HT-29 (cell line): ENCODE measurements at places on chromosomes 12 and 14. TPM values are rescaled to one million over a fixed set of nuclear protein-coding genes. Genes with fewer than 3 reads are reported as not detected.

GRCh38 chr14:79201564-79202207 is 1009.6 kb downstream of the DIO2 start:
- no peak for DNase-seq

- DNase-seq, result no peak
Measured at GRCh38 chr14:29821661-29822429, 105.8 kb downstream of the PRKD1 start.

IGF1 gene
- not detected in 2 replicates for total RNA-seq

DNA sequence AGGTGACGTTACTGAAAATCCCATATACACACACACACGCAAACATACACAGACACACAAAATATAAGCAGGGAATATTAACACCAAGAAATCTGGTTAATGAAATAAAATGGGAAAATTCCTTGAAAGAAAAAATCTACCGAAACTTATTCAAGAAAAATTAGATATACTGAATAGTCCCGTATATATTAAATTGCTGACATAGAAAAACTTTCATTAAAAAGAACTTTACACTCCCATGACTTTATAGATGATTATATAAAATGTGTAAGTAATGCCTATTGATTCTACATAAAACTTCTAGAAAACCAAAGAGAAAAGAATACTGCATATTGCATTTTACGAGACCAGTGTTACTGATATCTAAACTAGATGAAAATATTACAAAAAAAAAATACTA is 803.2 kb downstream of the SLC16A7 start:
- DNase-seq, result no peak

- no peak for DNase-seq
Measured at GRCh38 chr12:108333898-108334699, 5.0 kb downstream of the CMKLR1 start.

DNA sequence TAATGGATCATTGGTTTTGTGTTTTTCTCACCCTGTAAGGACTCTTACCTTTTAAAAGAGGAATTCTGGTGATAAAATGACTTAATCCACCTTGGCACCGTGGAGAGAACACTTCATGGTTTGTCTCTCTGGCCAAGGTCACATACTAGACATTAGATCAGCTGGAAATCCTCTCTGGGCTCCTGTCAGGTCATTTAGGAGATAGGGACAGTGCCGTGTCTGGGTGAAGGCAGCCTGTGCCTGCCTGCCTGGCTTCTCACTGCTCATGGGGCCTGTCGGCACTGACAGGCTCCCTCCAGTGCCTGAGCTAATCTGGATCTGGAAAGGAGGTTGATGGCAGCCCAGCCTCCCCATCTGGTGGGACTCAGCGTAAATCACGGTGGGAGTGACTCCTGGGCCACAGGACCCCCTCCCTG is 5.7 kb downstream of the CRADD start:
- DNase-seq, result no peak

DNA sequence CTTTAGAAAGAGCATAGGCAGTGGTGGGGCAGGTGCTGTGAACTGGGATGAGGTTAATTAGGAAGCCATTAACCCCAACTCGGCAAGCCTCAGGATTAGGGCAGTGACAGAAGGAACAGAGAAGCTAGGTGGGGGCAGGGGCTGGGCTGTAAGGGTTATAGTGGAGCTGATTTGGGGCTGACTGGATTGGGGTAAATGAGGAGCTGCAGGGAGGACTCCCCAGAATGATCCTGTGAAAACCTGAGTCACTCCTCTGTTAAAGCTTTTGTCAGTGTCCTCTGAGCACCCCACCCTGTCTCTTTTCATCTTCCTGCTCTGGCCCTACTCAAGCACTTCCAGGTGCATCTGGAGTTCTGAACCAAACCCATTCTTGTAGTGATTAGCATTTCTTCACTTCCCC is 4.4 kb downstream of the KLC1 start:
- DNase-seq, result no peak

DNA sequence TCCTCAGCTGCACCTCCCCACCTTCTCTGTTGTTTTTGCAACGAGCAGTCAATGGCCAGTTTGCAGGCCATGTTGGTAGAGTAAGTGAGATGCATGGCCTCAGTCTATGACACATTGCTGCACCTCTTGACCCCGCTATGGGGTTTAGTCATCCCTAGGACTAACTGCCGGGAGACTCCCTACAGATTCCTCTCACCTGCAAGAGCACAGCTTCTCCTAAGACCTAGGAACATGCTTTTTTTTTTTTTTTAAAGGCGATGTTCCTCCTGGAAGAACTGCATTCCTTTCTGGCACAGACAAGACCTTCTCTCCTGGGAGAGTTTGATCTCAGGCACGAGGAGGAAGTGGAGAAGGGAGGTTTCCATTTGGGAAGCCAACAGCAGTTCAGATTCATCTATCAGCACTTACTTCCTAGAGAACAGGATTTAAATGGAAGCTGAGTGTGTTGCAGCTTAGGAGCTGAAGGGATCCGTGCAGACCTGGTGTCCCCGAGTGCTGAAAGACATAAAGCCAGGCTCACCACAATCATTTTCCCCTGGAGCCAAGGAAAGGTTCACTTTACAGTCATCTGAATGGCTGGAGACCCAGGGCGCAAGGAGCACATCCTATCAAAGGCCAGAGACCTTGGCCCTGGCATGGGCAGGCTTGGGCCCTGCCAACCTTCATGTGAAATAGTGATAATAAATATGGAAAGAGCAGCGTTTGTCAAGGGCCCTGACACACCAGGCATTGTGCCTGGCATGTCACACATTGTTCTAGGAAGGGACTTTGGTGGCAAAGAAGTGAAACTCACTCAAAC is 104.1 kb downstream of the LGMN start:
- DNase-seq, result peak; percentile 1

GRCh38 chr14:58243790-58244555 is 670 bp upstream of the PSMA3 start:
- DNase-seq, result no peak

NPAS3 gene
- total RNA-seq, result not detected in 2 replicates

SIX1 gene
- 0.05 TPM in 1 of 2 replicates, not detected in the other for total RNA-seq

GRCh38 chr14:100857233-100857922 is 31.5 kb downstream of the MEG3 start:
- no peak for DNase-seq

PLEKHH1 gene
- total RNA-seq, result 11.0 and 12.7 TPM in 2 replicates

USP44 gene
- not detected in 2 replicates for total RNA-seq

KLRC1 gene
- 0.29 TPM in 1 of 2 replicates, not detected in the other for total RNA-seq

DNA sequence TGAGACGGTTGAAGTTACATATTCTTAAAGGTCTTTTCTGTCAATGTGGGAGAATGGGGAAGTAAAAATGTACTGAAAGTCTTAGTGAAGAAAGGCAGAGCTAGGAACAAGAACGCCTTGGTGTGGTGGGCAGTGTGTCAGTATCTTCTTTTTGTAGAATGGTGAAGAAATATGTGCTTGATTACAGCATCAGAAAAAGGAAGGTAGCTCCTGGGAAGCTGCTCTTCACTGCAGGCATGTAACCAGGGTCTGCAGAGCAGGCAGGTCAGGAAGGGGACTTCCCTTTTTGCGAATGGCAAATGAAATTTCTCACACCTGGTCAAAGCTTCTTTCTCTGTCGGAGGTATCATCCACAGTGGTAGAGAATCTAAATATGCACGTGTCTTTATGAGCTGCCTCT is 226.2 kb downstream of the ADAMTS20 start:
- DNase-seq, result no peak

DNA sequence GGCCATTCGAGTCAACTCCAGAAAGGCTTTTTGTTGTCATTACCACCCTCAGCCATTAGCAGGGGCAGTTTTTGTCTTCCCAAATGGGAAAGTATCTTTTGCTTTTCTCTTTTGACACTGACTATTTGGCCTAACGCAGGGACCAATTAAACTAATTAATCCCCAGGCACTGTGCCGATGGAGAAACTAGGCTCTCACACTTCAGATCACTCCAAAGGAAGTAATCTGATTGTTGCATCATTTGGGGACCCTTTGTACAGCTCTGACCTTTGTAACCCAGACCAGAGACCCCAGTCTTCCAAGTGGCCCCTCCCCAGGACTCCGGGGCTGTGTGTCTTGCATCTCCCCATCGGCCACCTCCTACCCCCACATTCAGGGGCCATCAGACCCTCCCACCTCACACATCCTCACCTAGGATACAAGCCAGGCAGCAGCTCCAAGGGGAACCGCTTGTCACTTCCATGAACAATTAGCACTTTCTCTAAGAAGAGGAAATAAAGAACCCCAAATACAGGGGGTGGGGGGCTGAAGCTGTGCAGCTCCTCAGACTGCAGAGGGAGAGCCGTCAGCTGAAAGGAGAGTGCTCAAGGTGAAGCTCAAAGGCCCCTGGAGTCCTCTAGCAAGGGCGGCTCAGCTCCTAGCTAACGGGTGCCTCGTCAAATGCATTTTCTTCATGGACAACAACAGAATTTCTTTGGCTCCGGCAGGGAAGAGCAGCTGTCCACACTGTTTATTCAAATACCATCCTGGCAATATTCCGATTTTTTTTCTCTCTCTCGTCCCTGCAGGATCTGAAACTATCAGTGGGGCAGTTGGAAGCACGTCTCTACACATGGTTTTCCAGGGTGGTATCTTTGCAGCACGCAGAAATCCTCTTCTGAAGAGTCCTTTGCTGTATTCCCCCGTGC is 64.3 kb upstream of the DIO3 start:
- DNase-seq, result no peak

INSM2 gene
- total RNA-seq, result 0.08 TPM in 1 of 2 replicates, not detected in the other

- DNase-seq, result peak; percentile 50
Measured at GRCh38 chr12:124994437-124994975, 1.1 kb downstream of the BRI3BP start.

CAPRIN2 gene
- 7.8 and 11.0 TPM in 2 replicates for total RNA-seq

GPR162 gene
- not detected in 2 replicates for total RNA-seq

PA2G4 gene
- total RNA-seq, result 247 and 323 TPM in 2 replicates

KRT83 gene
- total RNA-seq, result 0.10 and 0.94 TPM in 2 replicates

- DNase-seq, result no peak
Measured at GRCh38 chr14:89458713-89459420, 41.8 kb upstream of the FOXN3 start.

DNA sequence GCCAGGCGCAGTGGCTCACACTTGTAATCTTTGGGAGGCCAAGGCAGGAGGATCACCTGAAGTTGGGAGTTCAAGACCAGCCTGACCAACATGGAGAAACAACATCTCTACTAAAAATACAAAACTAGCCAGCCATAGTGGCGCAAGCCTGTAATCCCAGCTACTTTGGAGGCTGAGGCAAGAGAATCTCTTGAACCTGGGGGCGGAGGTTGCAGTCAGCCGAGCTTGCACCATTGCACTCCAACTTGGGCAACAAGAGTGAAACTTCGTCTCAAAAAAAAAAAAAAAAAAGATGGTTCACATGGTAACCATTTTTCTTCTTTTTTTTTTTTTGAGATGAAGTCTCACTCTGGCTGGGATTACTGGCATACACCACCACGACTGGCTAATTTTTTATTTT is 35.3 kb downstream of the SLC2A14 start:
- DNase-seq, result no peak

- DNase-seq, result no peak
Measured at GRCh38 chr14:58650857-58651256, 13.1 kb downstream of the DACT1 start.

LRCOL1 gene
- not detected in 2 replicates for total RNA-seq

DNAH10 gene
- under 0.01 TPM in 1 of 2 replicates, not detected in the other for total RNA-seq

RAB15 gene
- total RNA-seq, result 33.2 and 39.3 TPM in 2 replicates

SPRYD4 gene
- 4.4 and 4.5 TPM in 2 replicates for total RNA-seq

P2RX2 gene
- total RNA-seq, result not detected in 2 replicates

DNA sequence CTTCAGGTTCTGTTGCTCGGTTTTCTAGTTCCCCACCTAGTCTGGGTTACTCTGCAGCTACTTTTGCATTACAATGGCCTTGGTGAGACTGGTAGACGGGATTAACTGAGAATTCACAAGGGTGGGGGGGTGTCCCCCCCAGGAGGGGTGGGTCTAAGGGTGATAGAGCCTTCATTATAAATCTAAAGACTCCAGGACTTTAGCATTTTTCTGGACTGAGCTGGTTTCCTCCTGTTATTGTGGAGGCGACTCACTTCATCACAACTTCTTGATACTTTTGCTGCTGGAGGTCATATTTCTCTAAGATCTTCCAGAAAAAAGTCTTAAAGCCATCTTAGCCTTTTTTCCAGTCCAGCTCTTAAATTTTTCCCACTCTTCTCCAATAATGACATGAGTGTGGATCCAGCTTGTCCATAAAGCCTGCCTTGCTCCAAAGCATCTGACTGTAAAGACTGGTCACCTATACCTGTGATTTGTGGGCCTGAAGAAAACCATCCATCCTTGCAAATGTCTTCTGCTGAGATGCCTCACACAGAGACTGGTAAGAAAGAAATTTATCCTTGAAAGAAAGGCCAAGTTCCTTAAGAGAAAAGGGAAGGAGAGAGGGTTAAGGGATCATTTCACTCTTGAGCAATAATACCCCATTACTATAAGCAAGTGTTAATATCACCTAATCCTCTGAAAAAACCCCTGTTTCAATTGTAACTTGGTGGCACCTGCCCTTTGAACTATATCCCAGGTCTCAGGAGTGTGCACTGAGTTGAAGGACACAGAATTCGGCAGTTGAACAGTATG is 19.7 kb upstream of the SLC2A14 start:
- DNase-seq, result no peak

GRCh38 chr14:106511006-106511799 is 984.8 kb downstream of the TMEM121 start:
- DNase-seq, result no peak

DNA sequence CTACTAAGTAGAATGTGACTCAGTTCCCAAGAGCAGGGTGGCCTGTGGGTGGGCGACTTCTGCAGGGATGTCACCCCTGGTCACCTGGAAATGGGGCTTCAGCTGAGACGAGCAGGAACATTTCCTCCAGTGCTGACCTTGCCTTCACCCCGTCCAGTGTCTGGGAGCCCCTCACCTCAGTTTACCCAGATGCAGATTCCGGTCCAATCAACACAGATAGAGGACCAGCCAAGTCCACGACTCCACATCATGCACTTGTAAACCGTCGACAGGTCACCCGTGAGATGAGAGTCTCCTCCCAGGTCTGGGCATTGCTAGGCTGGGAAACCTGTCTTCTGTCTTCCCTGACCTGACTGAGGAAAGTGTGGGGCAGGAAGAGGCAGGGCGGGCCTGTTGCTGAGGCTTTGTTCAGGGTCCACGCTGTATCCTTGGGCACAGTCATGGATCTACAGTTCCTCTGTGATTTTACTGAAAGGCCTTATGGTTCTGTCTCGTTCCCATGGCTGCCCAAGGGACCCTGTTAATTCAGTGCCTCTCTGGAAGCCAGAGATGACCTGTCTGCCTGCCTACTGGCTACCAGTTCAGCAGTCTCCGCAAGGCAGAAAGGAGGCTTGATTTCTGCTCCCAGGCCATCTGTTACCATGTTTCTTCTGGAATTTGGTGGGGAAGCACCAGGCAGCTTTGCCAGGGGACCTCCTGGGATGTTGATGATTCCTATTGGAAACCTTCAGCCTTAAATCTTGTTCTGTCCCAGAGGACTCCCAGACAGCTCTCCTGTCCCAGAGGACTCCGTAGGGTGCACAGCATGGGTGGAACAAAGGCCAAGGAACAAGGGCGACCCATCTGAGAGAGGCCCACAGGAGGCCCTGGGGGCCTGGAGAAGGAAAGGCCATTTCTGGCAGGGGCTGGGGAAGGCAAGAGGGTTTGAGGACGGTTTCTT is 288.5 kb upstream of the RTL1 start:
- DNase-seq, result no peak

CYP46A1 gene
- total RNA-seq, result not detected in 2 replicates

PTCSC3 gene
- total RNA-seq, result not detected in 2 replicates

GRCh38 chr14:19918553-19919264 is 1.7 kb upstream of the OR4K5 start:
- DNase-seq, result no peak

CISTR gene
- not detected in 2 replicates for total RNA-seq
